ENCODE measurements at places on chromosomes 5 and 9.

DNA sequence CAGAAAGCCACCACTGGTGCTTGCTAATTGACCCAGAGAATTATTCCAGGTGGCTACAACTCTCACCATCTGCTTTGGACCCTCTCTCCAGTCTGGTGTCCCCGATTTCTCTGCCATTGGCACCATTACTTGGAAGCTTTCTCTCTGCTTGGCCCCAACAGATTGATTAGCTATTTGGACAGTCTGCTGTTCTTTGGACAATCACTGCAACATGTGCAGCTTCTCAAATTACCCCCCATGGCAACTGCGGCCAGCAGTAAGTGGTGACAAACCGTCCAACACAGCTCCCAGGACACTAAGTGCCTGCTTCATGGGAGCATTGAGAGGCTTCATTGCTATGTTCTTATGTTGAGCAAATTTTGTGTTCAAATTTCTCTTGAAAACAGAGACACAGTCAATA is 309.8 kb downstream of the TAF11L14 start:
- no peak for DNase-seq

- DNase-seq = no peak
Observed at GRCh38 chr5:131950706-131951105, 5.2 kb upstream of the MEIKIN start.

DNA sequence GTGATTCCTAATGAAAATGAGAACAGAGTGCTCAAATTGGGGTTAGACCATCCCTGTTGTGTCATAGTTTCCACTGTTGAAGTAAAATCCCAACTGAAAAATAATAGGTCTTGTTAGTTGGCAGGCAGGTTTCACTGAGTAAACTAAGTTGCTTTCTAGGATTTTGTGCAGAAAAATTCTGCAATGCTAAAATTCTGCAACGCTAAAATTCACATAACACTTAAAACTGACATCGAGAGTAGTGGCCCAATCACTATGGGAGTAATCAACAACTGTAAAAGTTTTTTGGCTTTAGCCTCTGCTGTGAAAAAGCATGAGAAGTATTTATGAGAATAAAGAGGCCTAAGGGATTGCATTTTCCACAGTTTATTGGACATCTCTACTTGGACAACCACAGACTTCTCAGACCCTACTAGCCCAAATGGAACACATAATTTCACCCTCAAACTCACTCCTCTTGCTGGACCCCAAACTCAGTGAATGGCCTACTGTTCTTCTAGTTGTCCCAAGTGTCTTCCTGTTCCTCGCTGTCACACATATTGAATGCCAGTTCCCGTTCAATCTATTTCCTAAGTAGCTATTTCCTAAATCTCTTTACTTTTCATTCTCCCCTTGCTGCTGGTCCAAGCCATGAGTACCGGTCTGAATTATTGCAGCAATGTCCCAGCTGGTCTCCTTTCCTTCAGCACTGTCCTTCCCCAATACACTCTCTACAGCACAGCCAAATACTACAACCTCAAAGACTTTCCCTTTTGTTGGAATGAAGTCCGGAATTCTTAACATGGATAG is 355.4 kb downstream of the PDE4D start:
- DNase-seq = no peak

GRCh38 chr5:2295476-2295875 is 412.8 kb upstream of the IRX4 start:
- DNase-seq = no peak

GRCh38 chr5:151154931-151155774 is 2.4 kb downstream of the ANXA6 start:
- DNase-seq = no peak

GRCh38 chr9:119788921-119789320 is 419.7 kb upstream of the BRINP1 start:
- no peak for DNase-seq

- no peak for DNase-seq
Observed at GRCh38 chr5:140869555-140869886, 764 bp downstream of the PCDHA11 start.

GRCh38 chr9:129752900-129753729 is at the start of gene PTGES:
Gene PTGES (minus strand): TSS chr9:129753042. CDS start chr9:129753012, 30 bp downstream.
- DNase-seq = peak; percentile 76

DNA sequence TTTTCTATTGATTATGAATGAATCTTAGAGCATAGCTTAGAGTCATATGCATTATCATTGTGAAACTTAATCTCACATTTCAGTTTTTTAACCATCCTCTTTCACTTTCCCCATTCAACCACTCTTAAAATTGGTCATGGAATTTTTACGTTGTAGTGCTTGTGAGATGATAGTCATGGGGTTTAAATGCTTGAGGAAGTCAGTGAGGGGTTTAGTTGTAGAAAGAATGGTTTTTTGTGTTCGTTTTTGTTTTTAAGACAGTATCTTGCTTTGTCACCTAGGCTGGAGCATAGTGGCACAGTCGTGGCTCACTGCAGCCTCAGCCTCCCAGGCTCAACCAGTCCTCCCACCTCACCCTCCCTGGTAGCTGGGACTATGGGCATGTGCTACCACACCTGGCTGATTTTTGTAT is 19.6 kb downstream of the UGCG start:
- DNase-seq = no peak

- no peak for DNase-seq
Observed at GRCh38 chr9:70444904-70445303, 30.4 kb upstream of the KLF9 start.

- no peak for DNase-seq
Observed at GRCh38 chr5:173963182-173963838, 25.7 kb upstream of the C5orf47 start.

- DNase-seq = no peak
Observed at GRCh38 chr5:120938604-120939003, 474.5 kb downstream of the PRR16 start.

DNA sequence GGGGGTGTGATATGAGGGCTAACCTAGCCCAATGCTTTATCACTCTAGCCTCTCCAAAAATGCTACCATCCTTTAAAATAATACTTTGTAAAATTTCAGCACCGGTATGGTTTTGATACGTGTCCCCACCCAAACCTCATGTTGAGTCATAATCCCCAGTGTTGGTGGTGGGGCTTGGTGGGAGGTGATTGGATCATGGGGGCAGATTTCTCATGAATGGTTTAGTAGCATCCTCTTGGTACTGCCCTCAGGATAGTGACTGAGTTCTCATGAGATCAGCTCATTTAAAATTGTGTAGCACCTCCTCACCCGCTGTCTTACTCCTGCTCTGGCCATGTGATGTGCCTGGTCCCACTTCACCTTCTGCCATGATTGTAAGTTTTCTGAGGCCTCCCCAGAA is 35.0 kb upstream of the ANKH start:
- no peak for DNase-seq
